HCT116 (cell line): ENCODE measurements at places on chromosomes 16 and 17.

GRCh38 chr16:19885451-19886072, 914 bp upstream of the GPRC5B start:
- DNase-seq = no peak

DNA sequence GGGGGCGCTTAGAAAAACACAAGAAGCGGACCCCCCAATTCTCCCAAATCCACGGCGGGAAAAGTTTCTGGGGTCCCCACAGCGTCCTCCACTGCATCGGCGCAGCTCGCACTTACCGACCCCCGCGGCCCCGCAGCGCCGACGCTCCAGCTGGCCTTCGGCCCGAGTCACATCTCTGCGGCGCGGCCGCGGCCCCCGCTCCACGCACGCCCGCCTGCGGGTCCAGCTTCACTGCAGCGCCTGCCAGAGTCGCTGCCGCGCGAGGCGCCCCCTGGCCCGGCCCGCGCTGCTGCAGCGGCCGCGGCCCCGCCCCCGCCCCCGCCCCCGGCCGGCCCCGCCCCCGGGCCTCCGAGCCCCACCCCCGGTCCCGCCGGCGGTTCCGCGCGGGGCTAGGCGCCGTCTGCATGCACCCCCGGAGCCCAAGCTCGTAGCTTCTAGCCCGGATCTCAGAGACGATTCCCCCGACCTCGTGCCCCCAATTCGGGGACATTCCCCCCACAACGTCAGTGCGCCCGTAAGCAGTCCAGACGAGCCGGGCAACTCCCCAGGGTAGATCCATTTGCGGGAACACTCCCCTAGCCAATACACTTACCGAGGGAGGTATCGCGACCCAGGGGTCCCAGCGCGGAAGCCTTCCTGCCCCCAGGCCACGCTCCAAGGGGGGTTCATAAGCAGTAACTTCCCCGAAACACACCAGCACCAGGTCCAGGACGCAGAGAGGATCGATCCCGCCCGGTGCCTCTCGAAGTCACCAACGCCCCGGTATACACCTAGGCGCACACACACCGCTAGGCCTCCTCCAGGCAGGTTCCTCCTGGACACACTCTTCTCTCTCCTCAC, at the start of gene GPRC5B:
Gene GPRC5B (minus strand): TSS at position 238 of the 840 bp plus-strand sequence. CDS start 12,003 bp downstream, outside the sequence.
- DNase-seq = no peak

GRCh38 chr17:51402899-51403298, 142.6 kb downstream of the UTP18 start:
- DNase-seq = no peak

GRCh38 chr16:10297341-10298006, 88.4 kb upstream of the ATF7IP2 start:
- no peak for DNase-seq

DNA sequence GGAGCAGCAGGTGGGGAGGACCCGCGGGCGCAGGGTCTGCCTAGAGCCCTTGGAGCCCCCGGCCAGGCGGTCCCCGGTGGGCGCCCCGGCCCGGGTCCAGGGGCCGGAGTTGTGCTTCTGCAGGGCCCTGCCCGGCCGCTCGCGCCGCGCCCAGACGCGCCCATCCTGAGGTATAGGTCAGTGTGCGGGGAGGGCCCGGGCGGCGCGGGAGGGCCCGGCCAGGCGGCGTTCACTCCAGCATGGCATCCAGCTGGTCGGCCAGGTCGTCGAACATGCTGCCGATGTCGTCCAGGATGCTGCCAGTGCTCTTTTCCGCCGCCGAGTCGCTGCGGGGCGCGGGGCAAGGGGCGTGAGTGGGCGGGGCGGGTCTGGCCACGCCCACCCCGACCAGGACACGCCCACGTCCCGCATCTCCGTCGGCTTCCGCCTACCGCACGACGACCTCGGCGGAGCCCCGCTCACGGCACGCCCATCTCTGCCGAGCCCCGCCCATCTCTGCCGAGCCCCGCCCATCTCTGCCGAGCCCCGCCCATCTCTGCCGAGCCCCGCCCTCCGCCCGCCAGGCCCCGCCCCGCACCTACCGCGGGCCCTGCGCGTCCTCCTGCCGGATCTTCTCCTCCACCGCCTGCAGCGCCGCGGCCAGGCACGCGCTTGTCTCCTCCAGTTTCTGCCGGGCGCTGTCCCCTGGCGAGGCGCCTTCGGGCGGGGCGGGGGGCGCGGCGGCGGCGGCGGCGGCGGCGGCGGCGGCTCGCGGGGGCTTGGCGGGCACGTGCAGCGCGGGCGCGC, 17.9 kb downstream of the CASKIN1 start:
- no peak for DNase-seq
